ENCODE measurements at places on chromosomes 2 and 18.

GRCh38 chr2:177393203-177393755, 706 bp downstream of the AGPS start:
- DNase-seq = no peak

- DNase-seq = no peak
These were observed 244.3 kb downstream of the METTL4 start for GRCh38 chr18:2326999-2327398.

GRCh38 chr18:59929621-59930295, 30.0 kb downstream of the PMAIP1 start:
- no peak for DNase-seq

GRCh38 chr18:5890331-5891183, 4.8 kb downstream of the TMEM200C start:
- DNase-seq = no peak

DNA sequence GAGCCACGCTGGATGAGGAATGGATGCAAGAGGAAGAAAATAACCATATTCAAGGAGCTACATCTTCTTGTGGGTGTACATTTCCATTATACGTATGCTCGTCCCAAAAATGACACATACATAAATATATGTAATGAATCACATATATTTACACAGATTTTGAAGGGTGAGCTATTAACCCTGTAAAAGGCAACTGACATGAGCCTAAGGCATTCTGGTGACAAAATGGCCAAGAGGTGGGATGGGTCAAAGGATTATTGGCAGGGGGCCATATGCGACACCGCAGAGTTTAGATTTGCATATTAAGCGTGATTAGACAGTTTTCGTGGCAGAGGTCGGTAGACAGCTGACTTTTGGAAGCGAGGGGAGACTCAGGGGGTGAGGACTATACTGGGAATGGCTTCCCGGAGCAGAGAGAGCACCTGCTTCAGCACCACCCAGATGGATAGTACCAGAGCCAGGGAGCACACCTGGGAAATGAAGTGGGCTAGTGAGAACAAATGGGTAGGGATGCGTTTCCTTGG, 431 bp upstream of the CNRIP1 start:
- DNase-seq = no peak

DNA sequence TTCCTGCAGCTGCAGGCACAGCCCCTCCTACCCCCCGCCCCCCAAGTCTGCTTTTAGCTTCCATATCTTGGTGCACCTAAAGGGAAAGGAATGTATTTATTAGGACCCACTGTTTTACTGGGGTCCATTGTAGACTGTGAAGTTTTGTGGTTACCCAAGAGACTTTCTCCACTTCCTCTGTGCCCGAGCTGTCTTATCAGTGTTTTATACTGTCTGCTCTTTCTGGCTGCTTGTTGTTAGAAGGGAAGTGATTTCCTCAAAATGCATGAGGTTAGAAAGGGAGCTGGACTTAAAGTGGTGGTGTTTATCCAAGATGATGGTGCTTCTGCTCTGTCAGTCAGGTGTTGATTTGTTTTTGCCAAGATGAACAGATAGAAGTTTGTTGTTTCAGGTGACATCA, 85.0 kb downstream of the PTH2R start:
- no peak for DNase-seq

DNA sequence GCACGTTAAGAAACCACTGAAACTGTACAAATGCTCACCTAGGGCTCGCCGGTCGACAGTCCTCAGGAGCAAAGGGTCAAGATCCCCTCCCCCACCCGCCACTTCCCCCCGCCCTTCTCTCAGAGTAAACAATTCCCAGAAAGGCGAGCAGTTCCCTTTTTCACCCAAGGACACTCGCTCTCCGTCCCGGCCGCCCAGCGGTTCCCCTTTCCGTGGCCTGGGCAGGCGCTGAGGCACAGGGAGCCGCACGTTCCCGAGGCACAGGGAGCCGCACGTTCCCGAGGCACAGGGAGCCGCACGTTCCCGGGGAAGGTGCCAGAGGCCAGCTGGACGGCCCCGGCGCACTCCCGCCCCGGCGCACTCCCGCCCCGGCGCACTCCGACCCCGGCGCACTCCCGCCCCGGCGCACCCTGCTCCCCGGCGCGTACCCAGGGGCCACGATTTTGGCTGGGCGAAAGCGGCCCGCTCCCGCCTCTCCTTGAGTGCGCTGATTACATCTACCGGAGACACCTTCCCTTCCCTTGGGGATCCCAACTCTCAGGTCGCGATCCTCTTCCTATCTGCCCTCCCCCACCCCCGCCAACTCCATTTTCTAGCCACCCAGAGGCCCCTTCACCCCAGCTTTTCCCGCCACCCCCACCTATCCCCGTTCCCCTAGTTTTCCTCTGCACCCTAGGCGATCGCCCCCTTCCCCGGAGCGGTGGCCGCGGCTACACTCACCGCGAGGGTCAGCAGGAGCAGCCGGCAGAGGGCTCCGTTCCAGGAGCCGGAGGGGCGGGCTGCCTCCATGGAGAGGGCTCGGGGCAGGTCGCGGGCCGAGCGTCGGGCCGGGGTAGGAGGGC, 817 bp downstream of the DSC2 start:
- DNase-seq = no peak

DNA sequence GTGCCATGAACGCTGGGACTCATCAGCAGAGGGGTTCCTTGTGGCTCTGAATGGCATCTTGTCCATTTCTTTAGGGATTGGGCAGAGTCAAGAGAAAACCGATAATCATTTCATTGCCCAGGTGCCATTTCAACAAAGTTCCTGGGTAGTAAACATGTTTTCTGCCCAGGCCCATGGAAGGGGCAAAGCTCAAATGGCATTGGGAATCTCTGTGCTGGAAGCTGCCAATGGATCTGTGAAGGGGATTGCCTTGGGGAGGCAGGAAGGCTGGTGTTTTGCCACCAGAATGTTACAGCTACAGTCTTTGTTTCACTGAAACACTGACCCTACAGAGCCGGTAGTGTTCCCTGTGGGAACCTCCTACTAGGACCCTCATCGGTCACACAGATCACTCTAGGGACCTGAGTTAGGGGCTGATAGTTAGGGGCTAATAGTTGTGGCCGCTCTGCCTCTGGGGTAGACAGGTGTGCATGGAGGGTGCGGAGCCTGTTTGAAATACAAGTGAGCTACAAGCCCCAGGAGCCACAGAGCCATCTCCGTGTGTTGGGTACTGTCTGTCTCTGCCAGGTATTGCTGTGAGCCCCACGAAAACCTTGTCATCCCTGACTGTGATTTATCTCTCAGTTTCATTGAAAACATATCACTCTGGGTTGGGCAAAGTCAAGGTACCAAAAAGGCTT, 224.4 kb upstream of the COPS8 start:
- no peak for DNase-seq

DNA sequence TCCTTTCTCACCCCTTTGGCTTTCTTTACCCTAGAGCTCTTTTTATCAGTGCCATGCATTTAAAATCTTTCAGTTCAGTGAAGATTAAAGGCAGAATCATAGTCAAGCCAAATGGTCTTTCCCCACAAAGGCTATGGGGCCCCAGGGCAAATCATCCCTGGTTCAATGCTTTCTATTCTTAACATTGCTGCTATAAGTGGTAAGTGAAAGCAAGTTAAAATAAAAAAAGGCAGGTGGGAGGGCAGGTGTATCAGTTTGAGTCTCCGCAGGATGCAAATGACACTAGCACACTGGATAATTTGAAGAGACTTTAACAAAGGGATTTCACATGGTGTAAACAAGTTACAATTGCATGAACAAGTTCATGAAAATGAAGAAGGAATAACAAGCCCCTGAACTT, 757.4 kb downstream of the SATB2 start:
- DNase-seq = no peak

- DNase-seq = no peak
These were observed 227.6 kb upstream of the PARD3B start for GRCh38 chr2:204317640-204318039.

GRCh38 chr2:172470958-172471922, 43.9 kb downstream of the ITGA6 start:
- DNase-seq = no peak

DNA sequence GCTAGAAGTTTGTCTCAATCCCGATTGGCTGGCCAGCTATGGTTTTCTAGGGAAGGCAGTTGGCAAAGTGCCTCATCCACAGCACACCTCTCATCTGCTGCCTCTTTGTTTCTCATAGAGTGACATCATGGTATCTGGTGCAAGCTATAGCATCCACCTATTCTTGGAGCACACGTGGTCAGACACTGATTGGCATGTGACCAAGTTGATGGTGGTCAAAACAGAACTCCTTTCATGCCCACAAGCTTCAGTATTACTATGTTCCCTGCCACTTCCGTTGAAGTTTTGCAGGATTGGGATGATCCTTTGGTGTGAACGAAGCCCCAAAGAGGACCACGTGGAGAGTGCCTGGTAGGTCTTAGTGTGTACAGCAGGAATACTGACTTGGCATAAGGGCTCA, 28.8 kb downstream of the TTC32 start:
- DNase-seq = no peak

Measured in activated CD8-positive, alpha-beta memory T cell treated with anti-CD3 and anti-CD28 coated beads for 4 hours (primary cell).